ENCODE measurements at places on chromosomes 5 and 9.
A peak's percentile ranks its signal among the peaks of the same experiment; 100 is the strongest.

DNA sequence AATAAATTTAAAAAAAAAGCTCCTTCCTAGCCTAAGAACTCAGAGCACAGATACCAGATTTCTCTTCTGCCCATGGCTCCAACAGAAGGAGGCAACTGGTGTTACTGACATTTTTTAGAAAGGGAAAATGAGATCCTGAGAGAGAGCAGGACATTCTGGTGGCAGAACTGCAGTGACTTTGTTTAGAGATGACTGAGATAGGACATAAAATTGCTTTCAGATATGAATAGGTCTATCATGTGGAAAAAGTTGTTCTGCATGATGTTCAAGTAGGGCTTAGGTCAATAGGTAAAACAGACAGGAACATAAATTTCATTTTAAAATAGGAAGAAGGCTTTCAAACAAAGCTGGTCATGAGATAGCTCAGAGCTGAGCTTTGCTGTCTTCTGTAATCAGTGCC is 49.6 kb downstream of the NIPAL4 start:
- DNase-seq, result no peak

DNA sequence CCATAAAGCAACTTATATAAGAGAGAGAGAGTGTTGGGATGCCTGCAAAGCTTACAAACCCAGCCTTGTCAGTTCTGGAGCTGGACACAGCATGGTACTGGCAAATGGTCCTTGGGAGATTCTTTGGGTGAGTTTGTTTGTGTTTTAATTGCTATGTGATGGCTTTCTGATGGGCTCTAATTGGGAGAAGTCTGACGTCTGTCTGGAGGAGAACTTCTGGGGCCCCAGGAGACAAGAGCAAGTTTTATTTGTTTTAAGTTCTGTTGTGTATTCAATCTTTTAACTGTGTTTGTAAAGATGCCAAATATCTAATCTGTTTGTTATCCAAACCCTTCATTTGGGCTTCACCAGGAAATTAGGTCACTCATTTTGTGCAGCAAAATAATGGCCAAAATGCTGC is 50.3 kb upstream of the AFAP1L1 start:
- DNase-seq, result no peak

GRCh38 chr5:168269937-168270330 is 21.5 kb upstream of the WWC1 start:
- DNase-seq, result peak; percentile 75

DNA sequence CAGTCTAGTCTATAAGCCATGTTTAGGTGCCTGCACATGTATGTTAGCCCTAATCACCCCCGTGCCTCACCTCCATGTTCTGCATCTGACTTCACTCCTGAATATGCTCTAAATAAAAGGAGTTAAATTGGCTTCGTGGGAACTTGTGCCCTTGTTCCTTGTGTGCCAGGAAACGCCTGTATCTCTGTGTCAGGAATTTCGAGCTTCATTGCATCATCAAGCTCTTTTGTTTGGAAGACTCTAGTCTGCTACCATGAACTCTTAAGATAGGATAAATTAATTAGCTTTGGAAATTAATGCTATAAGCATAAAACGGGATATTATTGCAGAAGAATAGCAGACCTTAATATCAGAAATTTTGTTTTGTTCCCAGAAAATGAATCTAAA is 99.2 kb downstream of the ADCY2 start:
- no peak for DNase-seq

DNA sequence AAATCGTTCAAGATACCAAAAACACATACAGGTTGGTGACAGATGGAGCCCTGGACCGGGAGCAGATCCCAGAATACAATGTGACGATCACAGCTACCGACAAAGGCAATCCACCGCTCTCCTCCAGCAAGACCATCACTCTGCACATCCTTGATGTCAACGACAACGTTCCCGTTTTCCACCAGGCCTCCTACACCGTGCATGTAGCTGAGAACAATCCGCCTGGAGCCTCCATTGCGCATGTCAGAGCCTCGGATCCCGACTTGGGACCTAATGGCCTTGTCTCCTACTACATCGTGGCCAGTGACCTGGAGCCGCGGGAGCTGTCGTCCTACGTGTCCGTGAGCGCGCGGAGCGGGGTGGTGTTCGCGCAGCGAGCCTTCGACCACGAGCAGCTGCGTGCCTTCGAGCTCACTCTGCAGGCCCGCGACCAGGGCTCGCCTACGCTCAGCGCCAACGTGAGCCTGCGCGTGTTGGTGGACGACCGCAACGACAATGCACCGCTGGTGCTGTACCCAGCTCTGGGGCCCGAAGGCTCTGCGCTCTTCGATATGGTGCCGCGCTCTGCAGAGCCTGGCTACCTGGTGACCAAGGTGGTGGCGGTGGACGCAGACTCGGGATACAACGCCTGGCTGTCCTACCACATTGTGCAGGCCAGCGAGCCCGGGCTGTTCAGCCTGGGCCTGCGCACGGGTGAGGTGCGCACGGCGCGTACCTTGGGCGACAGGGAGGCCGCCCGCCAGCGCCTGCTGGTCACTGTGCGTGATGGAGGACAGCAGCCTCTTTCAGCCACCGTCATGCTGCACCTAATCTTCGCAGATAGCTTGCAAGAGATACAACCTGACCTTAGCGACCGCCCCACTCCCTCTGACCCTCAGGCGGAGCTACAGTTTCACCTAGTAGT is 1.8 kb downstream of the PCDHGB3 start:
- no peak for DNase-seq

DNA sequence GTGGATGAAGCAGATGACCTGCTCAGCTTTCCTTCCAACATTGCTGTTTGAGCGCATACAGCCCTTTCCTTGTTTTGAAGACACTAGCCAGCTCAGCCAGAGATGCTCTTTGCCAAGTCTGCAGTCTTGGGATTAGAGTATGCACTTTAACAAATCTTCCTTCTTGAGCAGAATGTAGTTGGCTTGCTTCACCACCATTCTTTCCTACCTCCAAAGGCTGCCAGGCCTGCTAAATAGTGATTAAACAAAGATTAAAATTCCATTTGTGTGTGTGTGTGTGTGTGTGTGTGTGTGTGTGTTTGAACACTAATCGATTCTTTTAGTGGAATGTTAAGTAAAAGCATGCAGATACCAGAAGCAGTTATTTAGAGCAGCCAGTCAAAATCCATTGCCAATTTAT is 97.6 kb downstream of the GALNT10 start:
- no peak for DNase-seq

GRCh38 chr9:76462126-76462525 is 3.1 kb downstream of the GCNT1 start:
- DNase-seq, result no peak

DNA sequence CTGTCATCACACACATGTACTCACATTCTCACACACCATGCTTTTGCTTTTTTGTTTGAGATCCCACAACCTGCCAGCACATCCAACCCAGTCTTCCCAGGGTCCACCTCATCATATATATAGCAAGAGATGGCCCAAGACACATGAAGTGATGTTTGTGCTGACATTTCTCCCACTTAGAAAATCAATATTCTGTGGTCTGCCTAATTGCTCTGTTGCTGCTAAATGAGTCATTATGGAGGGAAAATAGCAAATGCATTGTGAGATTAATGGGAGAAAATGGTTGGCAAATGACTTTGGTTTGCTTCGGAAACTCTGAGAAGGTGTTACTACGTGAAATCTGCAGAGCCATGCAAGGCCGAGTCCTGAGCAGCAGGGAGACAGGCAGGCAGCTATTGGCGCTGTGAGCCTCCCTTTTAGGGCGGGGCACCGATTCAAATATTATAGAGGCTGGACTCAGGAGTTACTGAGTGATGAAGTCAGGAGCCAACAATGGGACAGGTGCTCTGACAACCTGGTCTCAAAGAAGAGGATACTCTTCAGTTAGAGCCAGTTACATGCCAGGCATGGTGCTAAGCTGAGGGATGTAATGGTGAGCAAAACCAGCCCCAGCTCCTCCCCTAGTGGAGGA is 62.8 kb downstream of the DAB2IP start:
- no peak for DNase-seq

All from NCI-H1417 (cell line).